ENCODE measurements at places on chromosomes 5 and 9.

- no peak for DNase-seq
These were observed at the start of gene GGTA1 for GRCh38 chr9:121499427-121500164. Gene GGTA1 (minus strand): TSS chr9:121499844. CDS start chr9:121467922, 31,922 bp downstream.

GRCh38 chr5:139278540-139279274 lies 14.8 kb upstream of the MATR3 start:
- no peak for DNase-seq

GRCh38 chr9:104784098-104784497 lies 20.2 kb downstream of the NIPSNAP3B start:
- no peak for DNase-seq

DNA sequence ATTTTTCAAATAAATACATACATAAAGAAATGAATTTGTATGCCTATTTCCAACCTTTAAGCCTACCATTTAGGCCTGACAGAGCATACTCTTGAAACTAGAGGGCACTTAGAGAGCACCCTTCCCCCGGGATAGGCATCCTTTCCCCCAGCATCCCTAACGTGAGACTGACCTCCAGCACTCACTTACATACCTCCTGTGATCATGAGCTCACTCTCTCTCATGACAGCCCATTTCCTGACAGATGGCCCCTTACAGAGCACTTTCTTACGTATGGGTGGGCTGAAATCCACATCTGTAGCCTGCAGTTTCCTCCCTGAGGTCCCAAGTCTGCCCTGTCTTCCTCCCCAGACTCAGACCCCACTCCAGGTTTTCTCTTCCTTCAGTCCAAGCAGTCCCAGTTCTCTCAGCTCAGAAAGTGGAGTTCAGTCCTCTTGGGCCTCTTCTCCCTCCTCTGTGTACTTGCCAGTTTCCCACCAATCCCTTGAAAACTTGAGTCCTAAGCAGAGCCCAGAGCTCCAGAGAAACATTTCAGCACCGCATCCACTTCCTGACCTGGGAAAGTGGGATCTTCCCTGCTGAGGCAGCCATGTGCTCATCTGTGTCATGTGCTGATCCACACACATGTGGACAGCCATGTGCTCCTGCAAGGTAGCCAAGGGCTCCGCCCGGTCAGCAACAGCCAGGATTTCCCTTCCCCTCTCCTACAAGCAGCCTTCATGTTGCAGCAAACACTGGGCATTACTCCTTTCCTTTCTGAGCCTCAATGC lies 2.2 kb upstream of the CDX1 start:
- DNase-seq, result no peak

DNA sequence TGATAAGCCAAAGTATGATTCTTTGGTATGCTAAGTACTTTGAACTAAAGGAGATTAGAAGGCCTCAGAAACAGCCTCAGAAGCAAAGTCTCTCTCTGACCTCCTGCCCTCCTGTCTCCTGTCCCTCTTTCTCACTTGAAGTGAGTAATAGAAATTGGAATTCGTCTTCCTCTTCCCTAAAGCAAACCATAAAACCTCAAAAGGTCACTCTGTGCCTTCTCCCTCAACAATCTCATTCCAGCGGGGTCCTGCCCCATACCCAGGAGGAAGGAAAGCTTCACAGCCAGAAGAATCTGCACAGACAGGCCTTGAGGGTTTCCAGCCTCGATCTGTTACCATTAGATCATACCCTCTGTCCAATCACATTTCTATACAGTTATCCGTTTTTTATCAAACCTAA lies 87.8 kb downstream of the HAPLN1 start:
- DNase-seq, result no peak

DNA sequence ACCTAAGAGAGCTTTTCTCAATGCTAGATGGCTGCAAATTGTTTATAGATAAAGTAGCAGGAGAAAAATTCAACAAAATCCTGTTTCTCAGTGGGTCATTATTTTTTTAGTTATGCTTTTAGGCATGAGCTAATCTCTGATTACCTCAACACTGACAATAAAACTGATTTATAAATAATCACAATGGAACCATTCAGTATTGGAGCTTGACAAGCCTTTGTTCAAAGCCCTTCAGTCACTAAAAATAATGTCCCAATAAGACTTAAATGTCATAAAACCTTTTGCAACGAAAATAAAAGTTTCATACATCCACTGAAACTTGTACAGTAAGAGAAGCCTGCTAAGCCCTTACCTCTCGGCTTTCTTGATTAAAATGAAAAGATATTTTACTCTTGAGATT lies 27.2 kb downstream of the PTPDC1 start:
- DNase-seq, result no peak

DNA sequence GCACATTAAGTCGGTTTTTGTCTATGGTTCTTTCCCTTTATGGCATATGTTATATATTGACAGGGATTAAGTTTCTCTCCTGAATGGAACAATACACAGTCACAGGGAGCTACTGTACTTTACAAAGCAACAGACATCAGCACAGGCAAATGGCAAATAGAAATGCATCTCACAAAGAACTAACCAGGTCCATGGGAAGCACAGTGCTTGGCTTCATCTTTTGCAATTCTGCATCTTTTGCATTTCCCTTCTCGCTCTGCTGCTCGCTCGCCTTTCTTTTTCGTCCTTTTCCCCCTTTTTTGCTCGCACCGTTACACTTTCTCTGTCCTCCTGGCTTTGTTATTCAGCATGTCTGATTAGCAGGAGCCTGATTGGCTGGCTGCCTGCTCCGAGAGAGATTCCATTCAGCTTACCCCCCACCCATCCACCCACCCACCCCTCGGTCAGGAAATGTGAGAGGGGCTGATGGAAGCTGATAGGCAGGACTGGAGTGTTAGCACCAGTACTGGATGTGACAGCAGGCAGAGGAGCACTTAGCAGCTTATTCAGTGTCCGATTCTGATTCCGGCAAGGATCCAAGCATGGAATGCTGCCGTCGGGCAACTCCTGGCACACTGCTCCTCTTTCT lies at the start of gene ADAMTSL1:
Gene ADAMTSL1, plus strand, starts transcription at position 502 of the 628 bp plus-strand sequence. Its CDS starts 80 bp downstream, at position 582.
- no peak for DNase-seq

DNA sequence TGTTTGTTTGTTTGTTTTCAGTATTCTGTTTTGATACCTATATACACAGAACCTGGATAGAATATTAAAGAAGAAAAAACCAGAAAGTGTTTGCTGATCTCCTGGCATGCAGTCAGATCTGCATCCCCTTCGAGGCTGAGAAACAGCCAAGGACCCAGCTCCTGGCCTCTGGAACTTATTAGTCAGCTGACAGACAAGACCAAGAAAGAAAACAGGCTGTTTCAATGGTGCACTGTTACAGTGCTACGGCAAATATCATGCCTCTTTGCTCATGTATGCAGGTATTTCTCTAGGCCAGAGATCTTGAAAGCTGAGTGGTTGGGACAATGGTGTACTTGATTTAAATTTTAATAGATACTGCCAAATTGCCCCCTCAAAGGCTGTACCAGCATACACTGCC lies 95.0 kb downstream of the C5orf15 start:
- no peak for DNase-seq

GRCh38 chr5:108260858-108261170 lies 121.1 kb downstream of the FBXL17 start:
- no peak for DNase-seq

DNA sequence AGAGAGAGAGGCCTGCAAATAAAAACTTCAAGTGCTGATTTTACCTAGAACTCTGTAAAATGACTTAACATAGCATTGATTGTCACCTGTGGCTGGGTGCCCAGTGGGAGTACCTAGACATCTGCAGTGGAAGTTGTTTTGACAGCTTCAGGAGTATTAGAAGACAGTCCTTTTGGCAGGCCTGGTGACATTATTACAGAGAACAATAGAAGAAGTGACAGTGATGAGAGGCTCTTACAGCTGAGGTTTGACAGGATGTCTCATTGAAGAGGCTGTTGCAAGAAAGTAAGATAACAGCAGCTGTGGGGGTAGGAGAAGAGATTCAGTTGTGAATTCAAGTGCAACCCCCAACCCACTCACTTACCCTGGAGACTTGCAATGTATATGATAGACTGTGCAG lies 27.9 kb upstream of the MUSK start:
- no peak for DNase-seq

DNA sequence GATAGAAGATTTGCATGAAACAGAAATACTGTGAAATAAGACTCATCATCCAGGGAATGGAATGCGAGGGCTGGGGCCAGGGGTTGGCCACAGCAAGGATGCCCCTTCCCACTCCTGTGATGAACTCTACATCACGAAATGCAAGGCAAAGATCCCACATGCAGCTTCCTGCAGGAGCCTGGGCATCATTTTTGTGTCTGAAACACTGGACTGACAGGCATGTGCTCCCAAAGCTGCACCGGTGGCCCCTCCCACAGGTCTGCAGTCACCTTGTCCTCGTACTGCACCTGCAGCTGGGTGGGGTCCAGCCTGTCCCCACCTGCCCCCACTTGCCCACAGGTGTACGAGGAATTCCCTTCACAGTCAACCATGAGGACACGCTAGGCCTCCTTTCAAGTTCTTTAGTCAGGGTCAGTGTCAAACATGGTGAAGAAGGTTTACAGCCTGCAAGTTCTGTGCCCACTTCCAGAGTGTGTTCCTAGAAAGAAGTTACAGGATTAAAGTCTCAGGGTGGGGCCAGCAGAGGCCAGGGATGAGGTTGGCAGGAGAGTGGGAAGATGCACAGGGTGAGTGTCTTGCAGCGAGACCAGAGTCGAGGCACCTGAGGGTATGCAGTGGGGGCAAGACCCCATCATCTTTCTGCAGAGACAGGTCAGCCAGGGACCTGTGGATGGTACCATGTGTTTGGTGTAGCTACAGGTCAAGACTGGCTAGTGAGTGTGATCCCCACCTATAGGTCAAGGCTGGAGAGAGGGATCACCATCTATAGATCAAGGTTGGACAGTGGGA lies 155.0 kb upstream of the IRX2 start:
- DNase-seq, result no peak

- DNase-seq, result no peak
These were observed 8.2 kb upstream of the FABP6 start for GRCh38 chr5:160221082-160221481.

DNA sequence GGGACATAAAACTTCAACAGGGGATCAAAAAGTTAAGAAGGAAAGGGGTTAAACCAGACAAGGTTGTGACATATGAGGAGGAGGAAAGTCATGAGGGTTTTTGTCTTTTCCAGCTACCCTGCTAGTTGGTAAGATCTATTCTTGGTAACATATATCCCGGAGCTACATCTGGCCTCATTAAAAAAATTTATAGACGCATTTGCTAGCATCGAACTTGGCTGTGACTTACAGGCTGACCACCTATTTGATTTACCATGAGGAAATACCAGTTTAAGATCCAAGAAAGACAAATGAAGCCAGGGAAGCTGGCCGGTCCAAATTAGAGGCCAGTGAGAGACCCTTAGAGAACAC lies 87.6 kb upstream of the NIPAL4 start:
- no peak for DNase-seq

- DNase-seq, result no peak
These were observed 15.2 kb downstream of the HRH2 start for GRCh38 chr5:175672976-175673648.

- DNase-seq, result no peak
These were observed 215.8 kb downstream of the CEMIP2 start for GRCh38 chr9:71552480-71552879.

GRCh38 chr5:40017135-40017534 lies 592.4 kb upstream of the DAB2 start:
- no peak for DNase-seq

- no peak for DNase-seq
These were observed 67.8 kb downstream of the MED27 start for GRCh38 chr9:132011896-132012295.
